ENCODE measurements at places on chromosomes 5 and 9. TPM values are rescaled to one million over a fixed set of nuclear protein-coding genes. Genes with fewer than 3 reads are reported as not detected.

DNA sequence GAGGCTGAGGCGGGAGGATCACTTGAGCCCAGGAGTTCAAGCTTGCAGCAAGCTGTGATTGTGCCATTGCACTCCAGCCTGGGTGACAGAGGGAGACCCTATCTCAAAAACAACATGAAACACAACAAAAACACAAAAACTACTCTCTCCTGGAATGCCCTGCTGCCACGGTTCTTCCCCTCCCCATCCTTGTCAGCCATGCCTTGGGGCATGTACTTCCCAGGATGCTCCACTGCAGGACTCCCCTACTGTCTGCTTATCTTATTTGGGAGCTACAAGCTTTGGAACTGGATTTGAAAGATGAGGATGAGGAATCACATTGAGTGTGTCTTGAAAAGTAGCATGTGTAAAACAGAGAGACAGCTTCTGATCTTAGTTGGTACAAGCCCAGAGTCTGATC lies 40.1 kb upstream of the KIAA1958 start:
- no peaks in the 10 kb centered on the region for H3K27me3 ChIP-seq
- no peak overlapping the region for H3K4me3 ChIP-seq
- H3K36me3 ChIP-seq: no peaks in the 10 kb centered on the region
- no peak for DNase-seq
- H3K4me1 ChIP-seq: no peaks in the 10 kb centered on the region
- no peak overlapping the region for H3K27ac ChIP-seq

- DNase-seq: no peak
- H3K27ac ChIP-seq: no peak overlapping the region
- H3K4me1 ChIP-seq: no peaks in the 10 kb centered on the region
- no peak overlapping the region for H3K4me3 ChIP-seq
Measured at GRCh38 chr9:23232831-23233230, 593.2 kb downstream of the ELAVL2 start.

DNA sequence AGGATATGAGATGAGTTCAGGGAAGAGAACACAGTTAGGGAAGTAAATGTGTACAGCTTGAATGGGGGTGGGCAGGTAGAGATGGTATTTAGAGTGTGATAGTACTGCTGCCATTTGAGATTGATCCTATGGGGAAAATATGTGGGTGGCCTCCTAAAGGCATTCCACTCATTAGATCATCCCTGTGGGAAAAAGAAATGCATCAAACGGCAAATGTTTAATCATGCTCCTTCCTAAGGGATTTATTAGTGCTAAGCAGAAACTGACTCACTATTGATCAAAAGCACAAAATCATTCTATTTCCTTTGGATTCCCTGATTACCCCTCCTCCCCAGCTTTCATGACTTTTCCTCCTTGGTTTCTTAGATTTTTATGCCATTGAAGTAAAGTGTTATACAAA lies 36.4 kb upstream of the SMC5 start:
- H3K36me3 ChIP-seq: no peaks in the 10 kb centered on the region
- H3K4me1 ChIP-seq: no peaks in the 10 kb centered on the region
- H3K4me3 ChIP-seq: no peak overlapping the region
- H3K27me3 ChIP-seq: no peaks in the 10 kb centered on the region
- no peak for DNase-seq

DNA sequence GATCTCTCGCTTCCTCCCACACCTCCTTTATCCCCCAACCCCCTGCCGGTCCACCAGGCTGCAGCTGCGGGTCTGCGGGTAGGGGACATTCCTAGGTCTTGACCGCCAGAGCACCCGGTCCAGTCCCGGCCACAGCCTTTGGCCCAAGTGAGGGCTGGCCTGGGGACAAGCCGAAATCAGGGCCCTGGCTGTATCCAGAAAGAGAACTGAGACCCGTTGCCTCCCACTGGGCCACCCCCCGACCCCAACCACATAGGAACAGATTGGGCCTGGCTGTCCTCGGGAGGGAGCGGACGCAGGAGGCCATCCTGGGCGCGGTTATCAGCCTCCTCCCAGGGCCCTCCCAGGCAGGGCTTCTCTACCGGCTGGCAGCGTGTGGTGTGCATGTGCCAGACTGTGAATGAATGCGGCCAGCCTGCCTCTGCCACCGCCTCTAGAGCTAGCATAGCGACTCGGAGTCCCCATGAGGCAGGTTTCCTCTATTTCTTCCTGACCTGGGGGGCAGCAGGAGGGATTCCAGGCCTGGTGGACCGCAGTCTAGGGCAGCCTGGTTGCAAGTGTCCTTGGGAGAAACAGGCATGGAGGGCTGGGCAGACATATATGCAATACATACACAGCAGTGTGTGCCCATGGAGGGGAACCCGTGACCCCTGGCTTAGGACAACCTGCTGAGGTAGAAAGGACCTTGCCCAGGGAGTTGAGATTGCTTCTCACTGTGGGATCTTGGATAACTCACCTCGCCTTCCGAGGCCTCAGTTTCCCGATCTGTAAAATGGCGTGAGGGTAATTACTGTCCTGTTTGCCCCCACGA lies 1.2 kb downstream of the N4BP3 start:
- no peaks in the 10 kb centered on the region for H3K27me3 ChIP-seq
- H3K4me1 ChIP-seq: peaks cover 19% of the 10 kb centered on the region
- peak overlapping the region; percentile 12 for H3K27ac ChIP-seq
- no peaks in the 10 kb centered on the region for H3K36me3 ChIP-seq

Gene TAF11L5
- total RNA-seq: not detected

Gene PFN3
- total RNA-seq: not detected

Gene EDIL3
- not detected for total RNA-seq

Gene PCDHGC3
- 1.3 TPM for total RNA-seq
